Body of pancreas (tissue), 4 donors: ENCODE measurements at places on chromosomes 12 and 14. TPM values are rescaled to one million over a fixed set of nuclear protein-coding genes. Genes with fewer than 3 reads are reported as not detected.
A peak's percentile ranks its signal among the peaks of the same experiment; 100 is the strongest.

DNA sequence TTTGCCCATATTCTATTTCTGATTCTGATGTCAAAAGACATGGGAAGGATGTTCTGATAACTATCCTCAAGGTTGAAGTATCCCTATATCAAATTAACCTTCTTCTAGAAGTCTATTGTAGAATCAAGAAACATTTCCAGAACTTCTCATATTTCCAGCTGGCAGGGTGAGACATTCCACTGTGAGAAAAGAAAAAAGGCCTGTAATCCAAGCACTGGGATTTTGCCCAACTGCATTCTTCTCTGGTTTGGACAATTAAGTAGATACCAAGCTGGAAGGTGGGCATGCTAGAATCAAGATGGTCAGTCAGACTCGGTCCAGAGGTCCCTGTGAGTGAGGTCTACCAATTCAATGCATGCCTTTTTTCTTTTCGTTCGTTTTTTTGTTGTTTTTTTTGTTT lies 60.9 kb downstream of the MAP3K9 start:
- H3K36me3 ChIP-seq = no peaks in the 10 kb centered on the region
- no peak for DNase-seq
- H3K27ac ChIP-seq = no peak overlapping the region
- H3K27me3 ChIP-seq = no peaks in the 10 kb centered on the region
- no peak overlapping the region for H3K4me3 ChIP-seq
- H3K4me1 ChIP-seq = peaks cover 13% of the 10 kb centered on the region

DNA sequence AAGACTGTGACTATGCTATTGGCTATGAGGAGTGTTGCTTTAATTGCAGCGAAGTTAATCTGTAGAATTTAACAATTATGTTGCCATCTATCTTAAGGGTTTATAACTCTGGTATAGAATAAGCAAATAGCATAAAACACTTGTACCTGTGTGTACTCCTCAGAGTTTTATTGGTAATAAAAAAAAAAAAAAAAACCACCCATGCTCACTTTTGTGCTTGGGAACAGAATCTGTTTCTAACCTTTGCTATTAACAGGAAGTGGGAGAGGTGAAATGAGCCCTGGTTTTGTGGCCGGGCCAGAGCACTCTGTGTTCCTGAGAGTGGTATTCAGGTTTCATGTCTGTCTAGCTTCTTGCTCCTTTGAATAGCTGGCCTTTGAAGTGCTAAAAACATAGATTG lies 53.1 kb downstream of the PDE3A start:
- H3K27ac ChIP-seq = no peak overlapping the region
- H3K4me3 ChIP-seq = no peak overlapping the region
- H3K36me3 ChIP-seq = no peaks in the 10 kb centered on the region
- no peaks in the 10 kb centered on the region for H3K4me1 ChIP-seq
- DNase-seq = no peak

The OTX2 gene
- total RNA-seq = not detected

DNA sequence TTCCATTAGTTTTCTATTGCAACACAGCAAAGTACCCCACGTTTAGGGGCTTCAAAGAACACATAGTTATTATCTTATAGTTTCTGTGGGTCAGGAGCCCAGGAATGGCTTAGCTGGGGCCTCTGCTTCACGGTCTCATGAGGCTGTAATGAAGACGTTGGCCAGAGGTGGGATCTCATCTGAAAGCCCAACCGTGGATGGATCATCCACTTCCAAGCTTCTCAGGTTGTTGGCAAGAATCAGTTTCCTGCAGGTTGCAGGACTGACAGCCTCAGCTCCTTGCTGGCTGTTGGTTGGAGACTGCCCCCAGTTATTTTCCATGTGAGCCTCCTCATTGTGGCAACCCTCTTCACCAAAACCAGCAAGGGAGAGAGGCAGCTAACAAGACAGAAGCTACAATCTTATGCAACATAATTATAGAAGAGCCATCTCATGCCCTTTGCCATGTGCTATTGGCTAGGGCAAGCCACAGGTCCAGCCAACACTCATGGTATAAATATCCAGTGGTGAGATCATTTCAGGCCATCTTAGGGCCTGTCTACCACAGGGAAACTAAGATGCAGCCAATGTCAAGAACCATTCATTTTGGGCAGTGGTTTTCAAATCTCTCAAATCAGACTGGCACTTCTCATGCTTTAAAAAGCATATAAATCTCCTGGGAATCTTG lies 452.4 kb downstream of the MED13L start:
- H3K27ac ChIP-seq = no peak overlapping the region
- no peaks in the 10 kb centered on the region for H3K27me3 ChIP-seq
- DNase-seq = no peak
- H3K36me3 ChIP-seq = no peaks in the 10 kb centered on the region
- H3K4me3 ChIP-seq = no peak overlapping the region
- no peaks in the 10 kb centered on the region for H3K4me1 ChIP-seq

- H3K27ac ChIP-seq = no peak overlapping the region
- no peak for DNase-seq
- no peak overlapping the region for H3K4me3 ChIP-seq
- H3K36me3 ChIP-seq = no peaks in the 10 kb centered on the region
- H3K27me3 ChIP-seq = no peaks in the 10 kb centered on the region
- no peaks in the 10 kb centered on the region for H3K4me1 ChIP-seq
Observed at GRCh38 chr14:59690426-59690825, 113.8 kb upstream of the CCDC175 start.

GRCh38 chr12:110920324-110920910 lies at the start of gene MYL2:
MYL2 (minus strand) TSS chr12:110920579; CDS start chr12:110920529, 50 bp downstream.
- no peaks in the 10 kb centered on the region for H3K4me1 ChIP-seq
- no peak within 1 kb of the TSS for H3K27ac ChIP-seq
- no peaks in the 10 kb centered on the region for H3K36me3 ChIP-seq
- no peaks in the 10 kb centered on the region for H3K27me3 ChIP-seq
- no peak within 1 kb of the TSS for H3K4me3 ChIP-seq
- no peak for DNase-seq

DNA sequence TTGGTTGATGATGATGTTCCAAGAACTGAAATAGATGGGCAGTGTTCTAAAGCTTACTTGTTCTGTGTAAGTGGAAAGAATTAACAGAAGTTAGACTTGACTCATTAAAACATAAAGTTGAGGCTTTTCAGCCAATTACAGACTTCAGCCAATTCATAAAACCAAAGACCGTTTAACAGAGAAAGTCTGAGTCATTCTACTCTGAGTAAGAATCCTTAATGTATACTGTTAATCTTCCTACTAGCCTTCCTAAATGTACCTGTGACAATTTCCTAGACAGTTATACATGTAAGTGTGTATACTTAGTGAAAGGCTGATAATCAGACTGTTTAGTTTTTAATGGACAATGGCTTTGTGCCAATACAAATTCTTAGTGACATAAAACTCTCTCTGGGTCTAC lies 681.0 kb downstream of the RPL10L start:
- H3K36me3 ChIP-seq = no peaks in the 10 kb centered on the region
- H3K27ac ChIP-seq = no peak overlapping the region
- no peak overlapping the region for H3K4me3 ChIP-seq
- H3K4me1 ChIP-seq = no peaks in the 10 kb centered on the region
- DNase-seq = no peak

The PTPRB gene
- 4.9 TPM for total RNA-seq

DNA sequence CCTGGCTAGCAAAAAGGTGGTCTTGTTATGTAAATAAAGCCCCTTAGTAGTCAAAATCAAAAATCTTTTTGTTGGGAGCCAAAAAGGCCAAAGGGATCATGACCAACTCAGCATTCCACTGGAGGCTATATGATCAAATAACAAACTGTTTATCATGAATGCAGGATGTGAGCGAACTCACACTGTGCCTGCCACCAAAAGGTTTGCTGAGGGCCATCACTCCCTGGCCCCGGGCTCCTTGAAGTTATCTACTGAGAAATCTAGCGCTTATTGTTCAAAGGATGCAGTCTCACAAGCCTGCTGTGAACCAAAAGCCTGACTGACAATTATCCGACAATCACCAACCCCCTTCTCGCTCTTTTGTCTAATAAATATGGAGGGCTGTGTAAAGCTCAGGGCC lies 107.2 kb upstream of the DDHD1 start:
- H3K4me1 ChIP-seq = no peaks in the 10 kb centered on the region
- H3K27me3 ChIP-seq = no peaks in the 10 kb centered on the region
- no peak overlapping the region for H3K4me3 ChIP-seq
- no peaks in the 10 kb centered on the region for H3K36me3 ChIP-seq

The KLRK1 gene
- 1.3 TPM for total RNA-seq

The RBMS2 gene
- total RNA-seq = 9.6 TPM

GRCh38 chr14:20733684-20734429 lies 11.8 kb upstream of the EDDM3A start:
- no peak overlapping the region for H3K4me3 ChIP-seq
- H3K4me1 ChIP-seq = peaks cover 13% of the 10 kb centered on the region
- H3K27ac ChIP-seq = no peak overlapping the region
- no peak for DNase-seq

- no peaks in the 10 kb centered on the region for H3K36me3 ChIP-seq
- H3K27ac ChIP-seq = no peak overlapping the region
- peak; percentile 72 for DNase-seq
- H3K4me1 ChIP-seq = peaks cover 7% of the 10 kb centered on the region
Observed at GRCh38 chr12:110100315-110100970, 23.7 kb upstream of the IFT81 start.

The ACRBP gene
- total RNA-seq = 0.78 TPM

DNA sequence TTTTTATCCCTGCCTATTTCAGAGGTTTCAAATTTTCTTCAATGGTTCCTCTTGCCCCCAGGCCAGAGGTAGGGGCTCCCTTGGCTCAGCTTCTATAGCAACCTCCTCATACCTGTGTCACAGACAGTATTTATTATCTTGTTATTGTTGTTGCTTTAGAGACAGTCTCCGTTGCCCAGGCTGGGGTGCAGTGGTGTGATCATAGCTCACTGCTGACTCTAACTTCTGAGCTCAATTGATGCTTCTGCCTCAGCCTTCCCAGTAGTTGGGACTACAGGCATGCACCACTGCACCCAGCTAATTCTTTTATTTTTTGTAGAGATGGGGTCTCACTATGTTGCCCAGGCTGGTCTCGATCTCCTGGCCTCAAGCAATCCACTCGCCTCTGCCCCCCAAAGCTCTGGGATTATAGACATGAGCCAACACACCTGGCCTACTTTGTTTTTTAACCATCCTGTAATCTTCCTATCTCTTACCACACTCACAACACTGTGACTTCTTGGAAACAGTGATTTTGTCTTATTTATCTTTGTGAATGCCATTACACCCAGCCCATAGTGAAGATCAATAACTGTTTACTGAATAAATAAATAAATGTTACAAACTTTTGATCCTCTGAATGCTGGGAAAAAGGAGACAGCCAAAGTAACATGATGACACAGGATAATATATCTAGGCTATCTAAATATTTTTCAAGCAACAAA lies 95.9 kb downstream of the PHLDA1 start:
- H3K36me3 ChIP-seq = no peaks in the 10 kb centered on the region
- no peak overlapping the region for H3K27ac ChIP-seq
- H3K4me3 ChIP-seq = no peak overlapping the region
- no peak for DNase-seq
- no peaks in the 10 kb centered on the region for H3K27me3 ChIP-seq
- peaks cover 21% of the 10 kb centered on the region for H3K4me1 ChIP-seq

DNA sequence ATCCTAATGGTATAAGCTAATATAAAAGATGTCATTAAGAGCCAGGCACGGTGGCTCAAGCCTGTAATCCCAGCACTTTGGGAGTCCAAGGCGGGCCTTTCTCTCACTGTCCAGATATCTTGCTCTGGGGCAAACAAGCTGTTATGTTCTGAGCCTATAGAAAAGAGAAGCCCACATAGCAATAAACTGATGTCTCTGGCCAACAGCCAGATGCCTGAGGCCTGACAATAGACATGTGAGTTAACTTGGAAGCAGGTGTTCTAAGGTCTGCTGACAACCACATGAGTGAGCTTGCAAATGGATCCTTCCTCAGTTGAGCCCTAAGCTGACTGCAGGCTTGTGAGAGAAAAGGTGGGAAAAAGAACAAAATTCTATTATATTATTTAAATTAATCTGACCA lies 25.0 kb downstream of the YAF2 start:
- H3K36me3 ChIP-seq = no peaks in the 10 kb centered on the region
- DNase-seq = no peak
- no peaks in the 10 kb centered on the region for H3K27me3 ChIP-seq
- H3K4me1 ChIP-seq = no peaks in the 10 kb centered on the region
- no peak overlapping the region for H3K27ac ChIP-seq

DNA sequence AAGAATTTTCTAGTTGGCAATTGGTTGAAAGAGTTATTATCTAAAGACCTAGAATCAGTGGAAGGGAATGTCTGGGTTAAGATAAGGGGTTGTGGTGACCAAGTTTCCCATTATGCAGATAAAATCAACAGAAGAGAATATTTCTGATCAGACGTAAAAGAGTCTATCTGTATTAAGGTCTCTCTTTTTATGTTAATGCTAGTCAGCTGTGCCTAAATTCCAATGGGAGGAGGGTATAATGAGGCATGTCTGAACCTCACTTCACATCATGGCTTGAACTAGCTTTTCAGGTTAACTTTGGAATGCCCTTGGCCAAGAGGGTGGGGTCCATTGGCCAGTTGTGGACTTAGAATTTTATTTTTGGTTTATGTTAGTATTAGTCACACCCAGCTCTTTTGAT lies 34.3 kb upstream of the CHST11 start:
- no peaks in the 10 kb centered on the region for H3K36me3 ChIP-seq
- no peak for DNase-seq
- H3K4me3 ChIP-seq = no peak overlapping the region
- no peak overlapping the region for H3K27ac ChIP-seq
- no peaks in the 10 kb centered on the region for H3K27me3 ChIP-seq

The NFATC4 gene
- 11.9 TPM for total RNA-seq

DNA sequence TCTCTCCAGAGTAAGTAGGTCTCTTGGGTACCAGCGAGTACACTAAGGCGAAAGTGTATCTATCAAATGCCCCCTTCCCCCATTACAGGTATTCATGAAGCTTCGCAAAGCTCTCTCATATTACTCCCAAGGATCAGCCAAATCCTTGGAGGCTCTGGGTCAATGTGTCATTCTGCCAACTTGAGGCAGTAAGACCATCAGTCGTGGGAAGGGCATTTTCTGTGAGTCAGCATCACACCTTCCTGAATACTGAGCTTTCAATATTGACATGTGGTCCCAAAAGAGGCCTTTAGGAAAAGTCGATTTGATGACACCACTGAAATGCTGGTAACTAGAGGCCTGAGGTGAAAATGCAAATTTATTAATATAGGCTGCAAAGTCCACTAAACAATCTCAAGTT lies 323.9 kb downstream of the LRIG3 start:
- no peak overlapping the region for H3K27ac ChIP-seq
- no peaks in the 10 kb centered on the region for H3K27me3 ChIP-seq
- H3K36me3 ChIP-seq = no peaks in the 10 kb centered on the region
- H3K4me3 ChIP-seq = no peak overlapping the region
- no peak for DNase-seq
